ENCODE measurements at places on chromosomes 3 and 15.

DNA sequence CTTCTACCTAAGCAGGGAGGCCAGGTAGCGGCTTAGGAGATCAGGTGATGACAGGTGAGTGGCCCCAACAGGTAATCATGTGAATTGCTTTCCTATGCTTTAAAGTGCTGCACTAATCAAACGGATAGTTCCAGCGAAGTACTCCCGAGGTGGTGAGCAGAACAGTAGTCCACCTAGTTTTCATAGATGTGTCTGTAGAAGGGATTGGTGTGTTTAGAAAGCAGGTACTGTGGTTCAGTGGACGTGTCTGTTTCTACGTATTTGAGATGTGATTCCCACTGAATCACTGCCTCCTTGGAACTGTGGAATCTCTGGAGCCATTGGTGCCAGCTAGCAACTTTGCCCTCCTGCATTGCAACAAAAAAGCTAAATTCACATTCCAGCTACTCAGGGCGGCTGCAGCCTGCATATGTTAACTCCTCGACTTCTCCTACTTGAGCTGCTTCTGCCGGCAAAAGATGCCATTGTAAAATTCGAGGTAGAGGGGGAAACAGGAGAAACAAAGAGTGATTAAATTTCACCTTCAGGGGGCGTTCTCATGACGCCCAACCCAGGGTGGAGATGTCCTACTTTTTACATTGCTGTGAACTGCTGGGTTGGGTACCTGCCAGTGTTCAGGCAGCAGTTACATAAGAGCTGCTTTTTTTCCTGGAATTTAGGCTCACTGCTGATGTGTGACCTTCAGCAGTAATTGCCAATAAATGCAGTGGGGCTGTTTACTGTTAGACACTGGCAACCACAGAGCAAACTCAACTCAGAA, 227.3 kb downstream of the ITPR1 start:
- no peak for DNase-seq

- no peak for DNase-seq
Observed at GRCh38 chr3:15102836-15103235, 3.9 kb upstream of the RBSN start.

GRCh38 chr3:172372895-172373294, 75.4 kb downstream of the GHSR start:
- DNase-seq: no peak

GRCh38 chr3:194483850-194484249, 3.0 kb downstream of the ATP13A3 start:
- no peak for DNase-seq

DNA sequence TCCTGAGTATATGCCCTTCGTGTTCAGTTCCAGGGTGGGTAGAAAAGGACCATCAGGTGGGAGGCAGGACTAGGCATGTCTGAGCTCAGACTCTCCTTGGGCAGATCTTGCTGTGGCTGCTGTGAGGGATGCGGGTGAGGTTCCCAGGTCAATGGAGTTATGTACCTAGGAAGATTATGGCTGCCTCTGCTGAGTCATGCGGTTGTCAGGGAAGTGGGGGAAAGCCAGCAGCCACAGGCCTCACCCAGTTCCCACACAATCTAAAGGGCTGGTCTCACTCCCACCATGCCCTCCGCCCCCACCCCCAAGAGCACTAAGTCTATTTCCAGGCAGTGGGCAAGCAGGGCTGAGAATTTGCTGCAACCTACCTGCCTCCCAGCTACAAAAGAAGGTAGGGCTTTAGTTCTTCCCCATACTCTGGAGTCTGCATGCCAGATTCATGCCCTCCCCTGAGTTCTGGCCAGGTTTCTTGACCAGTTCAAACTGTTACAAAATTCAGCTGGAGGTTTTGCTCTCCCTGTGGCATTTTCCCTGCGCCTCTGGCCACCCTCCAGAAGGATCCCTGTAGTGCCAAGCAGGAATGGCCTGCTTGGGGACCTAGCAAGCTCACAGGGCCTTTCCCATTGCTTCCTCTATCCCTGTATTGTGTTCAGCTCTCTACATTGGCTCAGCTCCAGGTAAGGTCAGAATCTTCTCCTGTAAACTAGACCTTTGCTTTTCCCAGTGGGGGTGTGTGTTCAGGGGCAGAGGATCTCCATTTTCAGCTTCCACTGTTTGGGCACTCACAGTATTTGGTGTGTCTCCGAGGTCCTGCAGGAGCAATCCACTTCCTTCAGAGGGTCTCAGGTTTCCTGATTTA, 12.7 kb upstream of the TMCO5A start:
- no peak for DNase-seq

DNA sequence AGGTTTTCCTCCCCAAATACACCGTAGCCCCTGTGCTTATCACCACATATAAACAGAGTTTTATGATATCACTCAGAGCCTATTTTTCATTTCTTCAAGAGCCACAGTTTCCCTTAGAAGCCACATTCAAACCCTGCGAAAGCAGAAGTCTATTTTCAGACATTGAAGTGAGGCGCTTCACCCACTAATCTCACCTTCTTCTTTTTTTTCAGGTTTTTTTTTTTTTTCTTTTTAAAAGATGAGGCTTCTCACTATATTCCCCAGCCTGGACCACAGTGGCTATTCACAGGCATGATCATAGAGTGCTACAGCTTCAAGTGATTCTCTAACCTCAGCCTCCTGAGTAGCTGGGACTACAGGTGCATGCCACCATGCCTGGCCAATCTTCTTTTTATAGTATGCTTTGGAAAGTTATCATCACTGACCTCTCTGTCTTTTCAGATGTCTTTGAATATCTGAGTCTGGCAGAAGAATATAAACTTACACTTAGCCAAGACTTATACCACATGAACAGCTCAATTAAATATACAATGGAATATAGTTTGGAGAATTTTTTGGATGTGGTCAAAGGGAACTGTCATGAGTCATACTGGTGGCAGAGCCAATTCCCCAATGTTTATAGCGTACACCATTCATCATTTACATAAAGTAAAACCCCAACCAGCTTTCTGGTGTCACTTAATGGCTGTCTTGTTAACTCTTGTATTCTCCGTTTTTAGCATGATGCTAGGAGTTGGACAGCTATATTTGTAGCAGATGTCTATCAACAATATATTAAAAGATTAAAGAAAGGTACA, 59.7 kb upstream of the CCDC50 start:
- no peak for DNase-seq

DNA sequence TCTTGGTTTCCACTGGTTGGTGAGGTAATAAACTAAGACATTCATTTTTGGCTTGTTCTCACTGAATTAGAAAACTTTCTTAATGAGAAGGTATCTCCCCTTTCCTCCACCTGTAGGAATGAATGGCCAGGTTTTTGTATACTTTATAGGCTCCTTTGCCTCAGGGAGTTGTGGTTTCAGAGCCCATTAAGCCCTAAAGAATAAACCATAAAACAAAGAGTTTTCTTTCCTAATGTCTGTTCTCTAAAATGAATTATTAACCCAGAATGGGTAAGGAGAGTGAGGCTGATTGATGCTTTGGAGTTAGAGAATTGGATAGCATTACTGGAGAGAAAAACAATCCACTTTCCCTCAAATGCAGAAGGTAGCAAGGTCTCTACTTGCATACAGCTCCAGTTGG, 67.6 kb downstream of the TIGIT start:
- no peak for DNase-seq

- DNase-seq: no peak
Observed at GRCh38 chr15:90860450-90860849, 7.9 kb upstream of the FURIN start.

DNA sequence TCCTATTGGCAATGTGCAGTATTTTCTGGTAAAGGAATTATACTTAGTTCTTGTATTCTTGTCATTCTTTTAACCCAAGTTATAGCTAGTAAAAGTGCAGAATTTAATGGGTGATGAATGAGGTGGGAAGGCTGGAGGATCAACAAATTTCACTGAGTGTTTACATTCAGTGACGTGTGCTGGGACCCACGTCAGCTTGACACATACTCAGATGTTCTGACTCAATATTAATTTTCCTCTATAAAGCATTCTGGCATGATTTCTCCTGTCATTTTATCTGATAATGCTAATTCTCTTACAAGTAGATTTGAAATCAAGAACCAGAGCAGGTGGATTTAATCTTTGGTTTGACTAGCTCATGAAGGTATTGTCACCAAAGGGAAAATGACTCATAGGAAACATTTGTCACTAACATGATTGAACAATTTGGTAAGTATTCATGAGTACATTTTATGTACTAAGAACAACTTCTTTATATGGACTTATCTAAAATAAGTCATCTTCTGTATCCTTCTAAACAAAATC, 71.0 kb upstream of the SYNPR start:
- no peak for DNase-seq

DNA sequence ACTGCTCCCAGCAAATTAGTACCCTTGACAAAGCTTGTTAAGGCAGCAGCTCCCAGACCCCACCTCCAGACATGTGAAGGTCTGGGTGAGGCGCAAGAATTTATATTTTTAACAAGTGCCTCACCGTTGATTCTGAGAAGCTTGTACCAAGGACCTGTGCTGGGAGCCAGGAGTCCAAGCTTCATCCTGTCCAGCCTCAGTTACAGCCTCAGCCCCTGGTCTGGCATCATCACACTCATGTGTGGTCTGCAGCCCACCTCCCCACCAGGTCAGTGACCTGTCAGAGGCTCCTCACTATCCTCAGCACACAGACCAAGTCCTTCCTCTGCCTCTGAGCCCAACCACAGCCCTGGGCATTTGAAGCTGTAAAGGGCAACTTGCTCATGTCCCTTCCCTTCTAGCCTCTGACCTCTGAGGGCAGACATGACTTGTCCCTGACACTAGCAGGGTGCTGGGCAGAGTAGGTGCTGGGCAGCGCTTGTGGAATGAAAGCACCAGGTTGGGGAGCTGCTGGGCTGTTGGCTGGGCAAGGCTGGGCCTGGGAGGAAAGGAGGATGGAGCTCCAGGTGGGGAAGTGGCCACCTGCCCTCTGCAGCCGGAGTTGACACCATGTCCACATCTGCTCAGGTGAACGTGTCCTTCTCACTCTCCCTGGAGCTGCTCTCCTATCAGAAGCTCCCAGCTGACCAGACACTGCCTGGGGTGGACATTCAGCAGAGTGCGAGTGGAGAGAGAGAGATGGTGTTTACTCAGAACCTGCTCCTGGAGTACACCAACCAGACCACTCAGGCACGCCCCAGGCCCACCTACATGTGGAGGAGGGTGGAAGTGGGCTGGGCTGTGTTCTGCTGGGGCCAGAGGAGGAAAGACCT, 16.9 kb downstream of the ACAA1 start:
- DNase-seq: no peak

DNA sequence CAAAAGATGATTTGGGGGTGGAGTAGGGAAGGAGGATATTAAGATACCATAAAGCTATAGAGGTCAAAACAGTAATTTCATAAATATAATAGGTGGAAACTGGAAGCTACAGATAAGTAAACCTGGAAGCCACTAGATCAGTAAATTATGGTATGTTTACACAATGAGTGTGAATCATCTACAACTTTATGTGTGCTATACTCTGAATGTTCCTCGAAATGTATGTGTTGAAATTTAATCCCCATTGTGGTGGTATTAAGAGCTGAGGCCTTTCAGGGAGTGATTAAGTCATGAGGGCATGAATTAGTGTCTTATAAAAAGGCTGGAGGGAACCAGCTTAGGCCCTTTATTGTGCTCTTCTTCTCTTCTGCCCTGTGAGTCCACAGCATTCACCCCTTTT, 25.2 kb downstream of the EOMES start:
- DNase-seq: no peak

GRCh38 chr3:127045435-127046045, 62.6 kb downstream of the PLXNA1 start:
- no peak for DNase-seq

DNA sequence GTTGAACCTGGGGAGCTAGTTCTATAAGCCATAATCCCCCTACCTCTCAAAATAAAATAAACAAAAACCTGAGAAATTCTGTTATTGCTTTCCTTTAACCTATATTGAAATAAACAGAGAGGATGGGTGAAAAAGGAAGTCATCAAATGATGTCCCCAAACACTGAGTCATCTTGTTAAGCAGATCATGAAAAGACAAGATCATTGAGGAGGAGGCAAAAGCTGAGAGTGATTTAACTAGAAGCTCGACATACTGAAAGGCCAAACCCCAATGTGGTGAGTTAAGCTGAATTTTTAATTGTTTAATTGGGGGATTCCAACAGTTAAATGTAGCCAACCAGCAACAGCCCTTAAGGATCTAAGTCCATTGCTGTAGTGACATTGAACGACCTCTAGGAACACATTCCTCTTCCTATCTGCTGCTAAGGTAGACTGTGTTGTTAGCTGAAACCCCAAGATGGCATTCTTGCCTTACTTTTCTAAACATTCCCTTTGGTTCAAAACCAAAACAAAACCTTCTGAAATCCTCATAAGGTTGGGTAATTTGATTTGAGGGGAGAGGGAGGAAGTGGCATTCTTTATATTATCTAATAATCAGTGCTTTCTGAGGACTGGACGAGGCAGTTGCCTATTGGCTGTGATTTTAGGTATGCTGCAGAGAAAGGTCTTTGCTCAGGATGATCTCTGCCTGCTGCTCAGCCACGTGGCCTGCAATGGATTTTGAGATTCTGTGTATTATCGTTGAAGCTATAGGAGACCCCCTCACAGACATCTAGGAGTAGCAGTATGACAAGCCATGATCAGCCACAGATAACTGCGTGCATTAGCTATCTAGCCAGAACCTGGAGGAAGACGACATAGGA, 62.7 kb upstream of the BNIP2 start:
- no peak for DNase-seq

GRCh38 chr3:193243571-193243970, 2.5 kb downstream of the PLAAT1 start:
- DNase-seq: no peak

- no peak for DNase-seq
Observed at GRCh38 chr15:90918835-90919234, 13.5 kb downstream of the HDDC3 start.

- no peak for DNase-seq
Observed at GRCh38 chr3:123883701-123884202, 380 bp downstream of the MYLK start.

DNA sequence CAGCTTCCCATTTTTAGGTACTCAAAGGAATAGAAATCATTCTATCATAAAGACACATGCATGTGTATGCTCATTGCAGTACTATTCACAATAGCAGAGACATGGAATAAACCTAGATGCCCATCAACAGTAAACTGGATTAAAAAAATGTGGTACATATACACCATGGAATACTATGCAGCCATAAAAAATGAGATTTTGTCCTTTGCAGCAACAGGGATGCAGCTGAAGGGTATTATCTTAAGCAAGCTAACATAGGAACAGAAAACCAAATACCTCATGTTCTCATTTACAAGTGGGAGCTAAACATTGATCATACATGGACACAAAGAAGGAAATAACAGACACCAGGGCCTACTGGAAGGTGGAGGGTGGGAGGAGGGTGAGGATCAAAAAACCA, 33.1 kb upstream of the COL6A5 start:
- DNase-seq: no peak

GRCh38 chr15:74432271-74432967, 1.3 kb downstream of the SEMA7A start:
- no peak for DNase-seq

Measured in foreskin melanocyte (primary cell).